ENCODE measurements at places on chromosomes 7 and 10.
A peak's percentile ranks its signal among the peaks of the same experiment; 100 is the strongest.

DNA sequence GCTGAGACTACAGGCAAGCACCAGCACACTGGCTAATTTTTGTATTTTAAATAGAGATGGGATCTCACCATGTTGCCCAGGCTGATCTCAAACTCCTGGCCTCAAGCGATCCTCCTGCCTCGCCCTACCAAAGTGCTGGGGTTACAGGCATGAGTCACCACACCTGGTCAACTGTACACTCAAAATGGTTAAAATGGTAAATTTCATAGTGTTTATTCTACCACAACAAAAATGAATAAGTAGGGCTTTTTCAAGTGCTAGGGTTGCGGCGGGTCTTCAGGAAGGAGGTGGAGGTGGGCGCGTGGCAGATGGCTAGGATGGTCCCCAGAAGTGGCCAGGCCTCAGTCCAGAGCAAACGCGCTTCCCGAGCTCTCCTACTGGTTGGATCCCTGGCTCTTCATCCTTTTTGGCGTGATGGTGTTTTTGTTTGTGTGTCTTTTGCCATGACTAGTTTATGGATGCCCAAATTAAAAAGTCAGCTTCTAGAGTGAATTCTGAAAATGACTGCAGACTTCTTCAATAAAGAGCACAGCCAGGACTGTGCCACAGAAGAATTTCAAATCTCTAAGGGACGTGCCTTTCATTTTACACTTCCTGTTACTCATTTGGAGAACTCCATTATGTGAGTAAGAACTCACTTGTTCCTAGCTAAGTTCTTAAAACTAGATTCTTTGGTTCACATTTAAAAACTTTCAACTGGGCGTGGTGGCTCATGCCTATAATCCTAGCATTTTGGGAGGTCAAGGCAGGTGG is 73.9 kb downstream of the TMEM130 start:
- DNase-seq, result no peak

DNA sequence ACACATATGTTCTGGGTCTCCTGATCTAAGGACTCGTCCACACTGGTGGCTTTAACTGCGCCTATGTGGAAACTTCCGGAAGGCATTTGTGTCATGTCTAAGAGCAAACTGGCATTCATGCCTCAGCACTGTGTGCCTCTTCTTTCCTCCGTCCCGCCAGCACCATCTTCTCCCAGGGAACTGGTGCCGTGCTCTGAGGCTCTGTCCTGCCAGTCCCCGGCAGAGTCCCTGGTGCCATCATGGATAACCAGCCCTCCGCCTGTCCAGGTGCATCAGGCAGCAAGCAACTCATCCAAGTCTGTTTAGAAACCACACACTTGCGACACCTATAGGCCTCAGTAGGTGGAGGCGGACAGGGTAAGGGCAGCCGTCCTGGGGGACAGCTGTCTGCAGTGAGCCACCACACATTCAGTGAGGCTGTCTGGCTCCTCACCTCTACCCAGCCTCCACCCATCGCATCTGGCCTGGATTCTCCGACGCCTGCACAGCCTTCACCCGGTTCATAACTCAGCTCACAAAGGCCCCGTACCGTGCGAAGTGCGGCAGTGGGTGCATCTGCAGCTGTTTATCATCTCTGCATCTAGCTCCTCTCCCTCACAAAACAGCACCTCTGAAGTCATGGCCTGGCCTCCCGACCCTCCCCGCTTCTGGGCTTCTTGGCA is 162.7 kb downstream of the DIP2C start:
- no peak for DNase-seq

- no peak for DNase-seq
These were observed 222.2 kb upstream of the FZD1 start for GRCh38 chr7:91041901-91042484.

- no peak for DNase-seq
These were observed 319.6 kb downstream of the AHR start for GRCh38 chr7:17617857-17618651.

DNA sequence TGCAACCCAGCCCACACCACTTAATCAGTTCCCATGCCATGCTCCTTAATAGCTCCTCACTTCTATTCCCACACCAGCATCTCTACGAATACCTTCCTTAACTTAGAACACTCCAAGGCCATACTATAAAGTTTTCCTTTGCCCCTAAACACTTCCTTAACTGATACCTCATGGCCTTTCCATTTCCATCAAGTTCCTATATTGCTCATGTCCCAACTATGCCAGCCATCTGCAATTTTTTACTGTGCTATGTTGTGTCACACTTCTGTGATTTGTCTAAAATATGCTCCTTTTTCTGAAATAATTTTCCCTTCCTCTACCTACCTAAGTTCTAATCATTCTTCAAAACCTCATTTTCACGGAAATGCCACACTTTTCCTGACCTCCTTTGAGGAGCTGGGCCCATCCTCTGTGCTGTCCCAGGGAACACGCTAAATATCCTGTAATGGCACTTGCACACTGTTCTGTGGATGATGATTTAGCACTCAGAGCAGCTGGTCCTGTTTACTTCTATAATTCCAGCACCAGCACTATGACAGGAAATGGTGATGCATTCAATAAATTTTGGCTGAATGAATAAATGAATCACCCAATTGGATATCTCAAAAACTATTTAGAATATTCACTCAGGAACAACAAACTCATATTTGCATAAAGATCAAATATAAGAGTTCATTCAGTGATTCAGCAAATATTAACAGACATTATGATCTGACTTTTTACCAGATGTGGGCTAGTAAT is 266.5 kb upstream of the HGF start:
- DNase-seq, result no peak

DNA sequence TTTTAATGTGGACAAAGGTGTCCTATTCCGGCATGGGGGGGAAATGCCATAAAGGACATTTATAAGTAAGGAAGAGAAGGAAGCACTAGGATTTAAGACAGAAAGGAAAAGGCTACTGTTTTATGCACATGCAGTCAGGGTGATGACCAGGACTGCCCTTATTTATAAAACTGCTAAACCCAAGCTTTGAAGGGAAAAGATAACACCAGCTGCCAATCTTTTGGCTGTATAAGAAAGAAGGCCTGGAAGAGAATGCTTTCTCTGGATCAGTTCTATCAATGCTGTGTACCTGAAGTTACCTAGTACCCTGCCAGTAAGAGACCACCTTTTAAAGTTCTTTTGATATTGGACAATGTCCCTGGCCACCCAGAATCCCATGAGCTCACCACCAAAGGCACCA is 59.2 kb downstream of the MINDY3 start:
- no peak for DNase-seq

DNA sequence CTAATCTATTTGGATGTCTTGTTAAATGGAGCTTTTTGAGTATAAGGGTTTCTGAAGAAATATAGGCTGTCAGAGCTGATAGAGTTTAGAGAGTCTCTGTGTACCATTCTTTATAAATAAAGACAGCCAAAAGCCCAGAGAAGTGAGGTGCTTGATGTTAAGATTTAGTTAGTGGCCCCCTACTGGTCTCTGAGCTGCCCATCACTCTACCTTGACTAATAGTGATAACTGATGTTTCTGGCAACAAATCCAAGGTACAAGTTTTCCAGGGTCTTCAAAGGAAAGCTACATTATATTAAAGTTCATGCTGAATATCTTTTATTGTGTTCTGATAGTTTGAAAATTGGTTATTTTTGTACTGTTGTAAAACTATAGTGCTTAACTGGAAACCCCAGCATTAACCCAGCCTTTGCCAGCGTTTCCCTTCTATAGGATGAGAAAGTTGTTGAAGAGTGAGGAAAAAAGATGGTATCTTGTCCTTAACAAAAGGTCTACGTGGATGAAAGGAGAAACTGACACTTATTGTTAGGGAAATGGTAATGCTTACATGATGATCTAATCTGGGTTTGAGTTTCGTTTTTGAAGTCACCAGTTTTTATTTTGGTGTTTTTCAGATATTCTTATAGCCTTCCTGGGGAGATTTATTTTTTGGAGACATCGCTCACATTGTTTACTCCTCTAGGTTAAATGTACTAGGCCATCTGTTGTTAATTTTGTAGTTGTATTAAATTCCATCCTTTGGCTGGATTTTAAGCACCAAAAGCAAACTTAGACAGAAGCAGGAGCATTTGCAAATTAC is 79.0 kb downstream of the AUTS2 start:
- peak; percentile 11 for DNase-seq

- DNase-seq, result no peak
These were observed 131.9 kb downstream of the KIAA1217 start for GRCh38 chr10:24340883-24341282.

DNA sequence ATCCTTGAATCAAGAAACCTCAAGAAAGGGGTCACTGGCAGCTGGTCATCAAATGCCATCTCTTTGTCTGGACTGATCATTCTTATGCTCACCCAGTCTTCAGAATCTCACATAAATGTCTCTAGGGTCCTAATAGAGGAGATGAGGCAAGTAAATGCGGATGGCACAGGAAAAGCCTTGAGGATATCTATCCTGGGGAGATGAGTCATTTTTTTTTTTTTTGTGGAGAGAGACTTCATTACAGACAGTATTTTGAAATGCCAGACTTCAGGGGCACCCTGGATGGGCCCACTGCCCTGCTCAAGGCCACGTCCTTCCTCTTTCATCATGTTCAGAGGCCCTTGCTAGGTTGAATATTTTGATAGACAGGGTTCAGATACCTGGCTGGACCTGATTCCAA is 19.5 kb upstream of the PLPP4 start:
- no peak for DNase-seq

GRCh38 chr10:14120812-14121211 is 209.9 kb downstream of the FRMD4A start:
- DNase-seq, result no peak

DNA sequence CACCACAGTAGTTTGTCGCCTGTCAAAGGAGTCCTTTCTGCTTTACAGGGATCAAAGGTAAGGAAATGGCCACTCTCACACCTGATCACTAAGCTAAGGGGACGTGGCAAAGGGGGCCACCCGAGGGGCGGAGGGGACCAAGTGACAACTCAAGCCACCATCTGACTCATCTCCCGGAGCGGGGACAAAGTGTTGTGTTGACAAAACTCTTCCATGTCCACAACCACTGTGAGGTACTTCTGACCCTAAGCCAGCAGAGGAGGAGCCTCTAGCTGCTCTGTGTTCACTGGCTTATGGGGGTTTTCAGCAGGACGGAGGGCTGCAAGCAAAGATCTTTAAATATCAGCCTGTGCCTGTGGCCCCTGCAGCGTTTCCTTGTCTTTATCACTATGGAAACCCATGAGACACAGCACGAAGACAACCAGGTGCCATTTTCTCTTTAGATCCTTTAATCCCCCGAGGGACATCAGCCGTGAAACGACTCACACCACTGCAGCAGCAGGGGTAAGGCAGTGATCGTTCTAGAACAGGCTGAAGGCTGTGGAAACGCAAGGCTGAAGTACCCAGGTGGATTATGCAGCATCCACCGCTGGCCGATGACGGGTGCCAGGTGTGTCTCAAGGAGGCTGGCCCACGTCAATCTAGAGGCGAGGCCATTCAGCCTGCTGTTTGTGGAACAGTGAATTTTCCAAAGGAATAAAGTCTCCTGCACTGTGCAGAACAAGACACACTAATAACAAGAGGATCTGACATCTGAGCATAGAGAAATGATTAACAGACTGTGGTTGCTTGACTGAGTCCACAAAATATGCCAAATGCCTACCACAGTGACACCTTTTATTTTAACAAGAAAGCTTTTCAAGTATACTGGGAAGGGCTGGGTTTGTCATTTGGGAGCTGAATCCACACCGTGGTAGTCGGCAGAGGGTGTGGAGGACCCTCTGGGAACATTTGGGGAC is 26.6 kb upstream of the DDC start:
- no peak for DNase-seq

GRCh38 chr10:90403211-90404000 is 454.4 kb downstream of the HTR7 start:
- DNase-seq, result no peak

- no peak for DNase-seq
These were observed 106.1 kb downstream of the ICA1 start for GRCh38 chr7:8155836-8156235.

- DNase-seq, result no peak
These were observed 540.3 kb upstream of the IGFBP3 start for GRCh38 chr7:46461334-46461777.

GRCh38 chr7:152178405-152179058 is 153.1 kb downstream of the GALNT11 start:
- no peak for DNase-seq

DNA sequence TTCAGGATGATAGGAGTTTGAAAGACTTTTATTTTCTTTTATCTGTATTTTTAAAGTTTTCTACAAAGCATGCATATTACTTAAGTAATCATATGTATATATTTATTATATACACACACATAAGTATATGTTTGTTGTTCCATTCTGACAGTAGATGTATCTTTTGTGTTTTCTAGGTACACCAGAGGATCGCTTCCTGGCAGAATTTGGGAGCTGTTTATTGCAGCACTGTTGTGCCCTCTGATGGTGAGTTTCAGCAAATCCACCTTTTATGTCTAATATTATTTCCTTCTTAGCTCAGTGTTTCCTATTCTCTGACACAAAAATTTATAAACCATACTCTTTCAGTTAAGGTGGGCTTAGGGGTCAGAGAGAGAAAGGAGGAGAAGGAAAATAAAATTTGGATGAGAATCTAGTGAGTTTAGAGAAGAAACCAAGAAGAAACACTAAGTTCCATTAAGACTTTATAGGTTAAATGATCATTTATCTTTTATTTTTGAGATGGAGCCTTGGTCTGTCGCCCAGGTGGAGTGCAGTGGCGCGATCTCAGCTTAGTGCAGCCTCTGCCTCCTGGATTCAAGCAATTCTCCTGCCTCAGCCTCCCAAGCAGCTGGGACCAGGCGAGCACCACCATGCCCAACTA is 59.2 kb upstream of the OIT3 start:
- peak; percentile 72 for DNase-seq

GRCh38 chr10:129419397-129419796 is 47.6 kb upstream of the MGMT start:
- DNase-seq, result no peak

- DNase-seq, result no peak
These were observed 579 bp downstream of the IDI1 start for GRCh38 chr10:1048349-1048731.

DNA sequence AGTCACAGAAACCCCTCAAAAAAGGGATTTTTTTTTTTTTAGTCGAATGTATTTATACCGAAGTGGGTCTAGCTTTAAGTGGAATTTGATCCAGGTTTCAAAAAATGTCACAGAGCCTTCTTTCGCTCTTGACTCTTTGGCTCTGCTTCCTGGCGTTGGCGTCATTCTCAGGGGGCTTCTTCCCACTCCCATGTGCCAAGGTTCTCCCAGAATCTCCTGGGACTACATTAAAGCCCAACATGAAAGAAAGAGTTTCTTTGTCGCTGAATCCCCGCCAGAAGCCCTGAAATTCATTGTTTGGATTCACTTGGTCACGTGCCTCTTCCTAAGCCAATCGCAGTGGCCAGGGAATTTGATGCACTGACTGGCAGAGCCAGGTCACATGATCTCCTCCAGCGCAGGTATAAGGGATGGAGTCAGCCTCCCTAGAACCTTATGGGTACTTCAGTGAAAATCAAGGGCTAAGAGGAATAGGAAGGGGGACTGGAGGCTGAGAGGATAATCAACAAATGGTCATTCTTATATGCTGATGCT is 101.2 kb downstream of the RPS24 start:
- DNase-seq, result no peak

DNA sequence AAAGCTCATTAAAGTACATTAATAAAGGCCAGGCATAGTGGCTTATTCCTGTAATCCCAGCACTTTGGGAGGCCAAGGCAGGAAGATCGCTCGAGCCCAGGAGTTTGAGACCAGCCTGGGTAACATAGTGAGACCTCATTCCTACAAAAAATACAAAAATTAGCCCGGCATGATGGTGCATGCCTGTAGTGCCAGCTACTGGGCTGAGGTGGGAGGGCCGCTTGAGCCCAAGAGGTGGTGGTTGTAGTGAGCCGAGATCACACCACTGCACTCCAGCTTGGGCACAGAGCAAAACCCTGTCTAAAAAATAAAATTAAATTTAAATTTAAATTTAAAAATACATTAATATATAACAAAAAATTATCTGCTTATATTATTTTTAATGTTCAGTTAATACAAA is 7.1 kb upstream of the TAS2R39 start:
- DNase-seq, result no peak

Data from AML-193 (cell line).